ENCODE measurements at places on chromosomes 7 and 10.

GRCh38 chr7:68904630-68905029, 693.6 kb upstream of the AUTS2 start:
- no peak for DNase-seq

- DNase-seq: no peak
Measured at GRCh38 chr7:123961771-123962170, 36.7 kb downstream of the SPAM1 start.

DNA sequence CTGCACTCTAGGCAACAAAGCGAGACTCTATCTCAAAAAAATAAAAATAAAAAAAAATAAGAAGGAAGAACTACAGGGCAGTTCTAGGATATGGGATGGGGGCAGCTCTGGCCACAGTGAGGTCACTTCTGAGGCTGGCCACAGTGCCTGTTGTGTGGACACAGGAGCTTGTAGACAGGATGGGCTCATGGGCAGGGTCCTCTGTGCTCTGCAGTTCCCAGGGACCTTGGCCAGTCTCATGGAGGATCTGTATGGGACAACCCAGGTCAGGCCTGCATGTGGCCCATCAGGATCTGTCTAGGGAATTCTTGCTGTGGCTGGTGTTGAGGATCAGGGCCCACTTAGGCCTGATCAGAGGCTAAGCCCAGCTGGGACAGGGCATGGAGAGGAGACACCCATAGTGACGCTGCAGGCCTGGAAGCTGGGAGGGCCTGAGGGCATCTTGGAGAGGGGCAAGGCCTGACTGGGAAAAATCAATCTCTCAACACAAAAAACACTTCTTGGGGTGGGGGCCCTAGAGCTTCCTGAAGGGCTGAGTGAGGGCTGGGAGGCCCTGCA, 19.4 kb upstream of the PAX2 start:
- DNase-seq: no peak

GRCh38 chr10:102613286-102613685, 31.0 kb upstream of the TRIM8 start:
- DNase-seq: no peak

DNA sequence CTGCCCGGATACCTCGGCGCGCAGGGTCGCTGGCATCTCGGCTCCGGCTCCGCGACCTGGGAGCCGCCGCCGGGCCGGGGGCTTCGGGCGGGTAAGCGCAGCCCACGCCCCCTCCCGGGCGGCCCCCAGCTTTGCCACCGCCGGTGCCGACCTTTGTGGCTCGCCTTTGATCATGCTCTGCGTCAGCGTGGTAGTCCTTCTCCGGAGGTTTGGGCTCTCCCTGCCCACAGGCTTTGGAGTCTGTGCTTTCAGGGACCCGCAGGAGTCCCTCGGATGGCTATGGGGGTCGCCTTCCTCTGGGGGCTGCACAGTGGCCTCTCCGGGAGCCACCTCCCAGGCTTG, 7.3 kb downstream of the ATP6V1F start:
- no peak for DNase-seq

DNA sequence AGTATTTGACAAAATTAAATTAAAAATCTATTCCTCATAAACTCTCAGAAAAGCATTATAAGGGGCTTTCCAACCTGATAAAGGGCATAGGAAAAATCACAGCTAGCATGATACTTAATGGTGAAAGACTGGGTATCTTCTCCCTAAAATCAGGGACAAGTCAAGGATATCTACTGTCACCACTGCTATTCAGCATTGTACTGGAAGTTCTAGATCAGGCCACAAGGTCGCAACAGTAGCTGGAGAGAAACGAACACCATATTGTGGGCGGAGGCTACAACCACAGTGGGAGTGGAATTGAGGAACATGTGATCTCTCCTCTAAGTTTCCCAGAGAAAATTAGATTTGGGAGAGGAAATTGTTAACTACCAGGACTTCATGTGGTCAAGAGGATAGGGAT, 70.0 kb upstream of the NAMPT start:
- no peak for DNase-seq

DNA sequence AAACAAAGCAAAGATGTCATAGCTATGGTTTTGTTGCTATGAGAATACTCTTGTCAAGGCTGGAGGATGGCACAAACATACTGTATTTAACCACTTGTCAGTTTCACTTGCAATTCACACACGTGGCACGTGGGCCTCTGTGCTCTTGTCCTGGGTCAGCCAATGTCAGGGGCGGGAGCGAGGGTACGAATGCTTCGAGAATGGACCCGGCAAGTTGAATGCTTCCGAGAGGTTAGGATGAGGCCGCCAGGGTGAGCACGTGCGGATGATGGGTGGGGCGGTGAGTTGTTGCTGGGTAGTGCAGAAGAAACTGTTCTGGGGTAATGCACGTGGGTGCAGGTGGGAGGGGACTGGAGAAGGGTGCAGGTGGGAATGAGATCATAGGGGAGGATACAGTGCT, 10.4 kb upstream of the OCM2 start:
- DNase-seq: no peak

DNA sequence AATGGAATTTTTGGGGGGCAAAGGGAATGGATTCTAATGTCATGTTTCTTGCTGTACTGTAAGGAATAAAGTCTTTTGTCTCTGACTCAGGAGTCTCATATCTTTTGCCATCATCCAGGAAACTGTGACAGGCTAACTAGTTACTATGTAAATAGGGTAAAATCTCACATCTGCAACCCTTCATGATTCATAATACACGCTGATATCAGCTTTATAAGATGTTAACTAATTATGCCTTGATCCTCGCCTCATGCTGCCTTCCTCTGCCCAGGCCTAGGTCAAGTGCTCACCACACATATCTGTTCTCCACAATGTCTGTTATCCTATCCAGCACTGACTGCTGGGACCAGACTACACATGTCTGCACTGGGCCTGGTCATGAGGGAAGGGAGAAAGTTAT, 81.3 kb upstream of the CXCL12 start:
- DNase-seq: no peak

DNA sequence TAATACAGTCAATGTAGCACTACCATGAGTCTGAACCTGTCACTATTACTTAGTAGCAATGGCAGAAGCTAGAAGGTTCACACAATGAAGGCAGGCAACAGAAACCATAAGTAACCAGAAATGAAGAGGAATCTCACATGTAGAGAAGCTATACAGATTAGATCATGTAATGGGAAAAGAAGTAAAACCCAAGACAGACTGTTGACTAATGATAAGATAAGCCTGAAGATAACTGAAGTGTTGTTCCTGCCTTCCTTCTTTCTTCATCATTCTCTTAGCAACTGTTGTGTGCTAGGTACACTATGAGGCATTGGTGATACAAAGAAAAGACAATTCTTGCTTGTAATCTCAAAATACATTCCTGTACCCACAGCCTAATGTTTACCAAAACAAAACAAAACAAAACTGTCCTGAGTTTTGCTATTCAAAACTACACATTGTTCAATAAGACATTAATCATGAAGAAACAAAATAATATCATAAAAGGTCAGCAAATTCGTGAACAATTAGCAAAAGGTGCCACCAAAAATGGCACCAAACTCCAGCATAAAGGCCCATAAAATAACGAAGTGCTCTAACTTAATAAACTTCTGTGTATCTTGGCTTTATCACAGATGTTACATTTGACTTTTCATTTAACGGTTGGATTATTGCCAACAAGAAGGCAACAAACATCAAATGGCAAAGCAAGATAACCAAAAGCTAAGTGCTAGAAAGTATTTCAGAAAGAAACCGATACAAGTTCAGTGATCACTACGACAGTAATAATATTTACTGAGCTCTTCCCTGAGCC, 27.1 kb downstream of the ZNF800 start:
- no peak for DNase-seq

- DNase-seq: no peak
Measured at GRCh38 chr7:45598886-45599520, 24.8 kb downstream of the ADCY1 start.

GRCh38 chr7:88661921-88662320, 97.6 kb upstream of the ZNF804B start:
- DNase-seq: no peak

GRCh38 chr7:157715071-157715937, 378.5 kb downstream of the DNAJB6 start:
- DNase-seq: no peak

- no peak for DNase-seq
Measured at GRCh38 chr10:44468965-44469364, 84.1 kb upstream of the CXCL12 start.

DNA sequence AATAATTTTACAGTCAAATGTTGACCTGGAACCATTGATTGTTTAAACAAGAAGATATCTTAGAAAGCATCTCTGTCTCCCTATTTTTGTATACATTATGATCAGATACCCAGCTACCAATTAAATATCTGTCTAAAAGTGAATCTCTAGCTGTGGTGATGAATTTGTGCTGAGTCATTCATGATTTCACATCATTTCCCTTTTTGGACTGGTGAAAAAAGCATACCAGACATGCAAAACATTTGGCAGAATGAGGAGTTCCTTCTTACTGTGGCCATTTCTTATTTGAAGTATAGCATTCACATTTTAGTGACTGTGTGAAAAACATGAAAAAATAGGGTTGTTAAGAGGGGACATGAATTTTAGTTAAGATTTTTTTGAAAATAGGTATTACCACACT, 98.0 kb upstream of the GATA3 start:
- DNase-seq: peak; percentile 79

- DNase-seq: peak; percentile 47
Measured at GRCh38 chr7:5424749-5425506, 1.3 kb upstream of the TNRC18 start.

GRCh38 chr10:79477456-79477855, 32.0 kb upstream of the ZCCHC24 start:
- DNase-seq: no peak

DNA sequence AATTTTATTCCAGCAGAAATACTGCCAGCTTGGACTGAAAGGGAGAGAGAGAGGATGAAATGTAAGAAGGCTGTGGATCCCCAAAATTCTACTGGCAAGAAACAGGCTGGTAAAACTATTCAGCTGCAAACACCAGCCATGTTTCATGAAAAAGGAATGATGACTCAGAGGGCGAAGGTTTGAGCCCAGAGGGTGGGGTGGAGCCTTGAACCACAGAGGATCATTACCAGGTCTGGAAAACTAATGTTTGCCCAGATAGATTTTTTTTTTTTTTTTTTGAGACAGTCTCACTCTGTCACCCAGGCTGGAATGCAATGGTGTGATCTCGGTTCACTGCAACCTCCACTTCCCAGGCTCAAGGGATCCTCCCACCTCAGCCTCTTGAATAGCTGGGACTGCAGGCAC, 41.7 kb upstream of the NRF1 start:
- no peak for DNase-seq

DNA sequence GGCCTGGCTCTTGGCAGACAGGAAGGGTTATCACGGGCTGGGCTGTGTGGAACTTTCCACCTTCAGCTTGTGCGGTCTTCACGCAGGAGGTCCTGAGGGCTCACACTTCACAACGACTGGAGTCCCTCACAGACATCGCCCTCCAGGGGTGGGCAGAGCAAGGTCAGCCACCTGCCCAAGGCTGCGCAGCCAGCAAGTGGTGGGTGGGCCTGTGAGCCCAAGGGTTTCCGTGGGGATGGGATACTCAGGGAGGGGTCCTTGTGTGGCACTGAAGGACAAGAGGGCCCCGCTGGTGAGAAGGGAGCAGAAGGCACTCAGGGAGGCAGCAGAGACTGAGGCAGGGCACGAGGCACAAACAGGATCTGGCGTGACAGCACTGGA, 22.0 kb downstream of the PDIA4 start:
- no peak for DNase-seq

GRCh38 chr7:99036546-99037111, 107.3 kb downstream of the SMURF1 start:
- no peak for DNase-seq

DNA sequence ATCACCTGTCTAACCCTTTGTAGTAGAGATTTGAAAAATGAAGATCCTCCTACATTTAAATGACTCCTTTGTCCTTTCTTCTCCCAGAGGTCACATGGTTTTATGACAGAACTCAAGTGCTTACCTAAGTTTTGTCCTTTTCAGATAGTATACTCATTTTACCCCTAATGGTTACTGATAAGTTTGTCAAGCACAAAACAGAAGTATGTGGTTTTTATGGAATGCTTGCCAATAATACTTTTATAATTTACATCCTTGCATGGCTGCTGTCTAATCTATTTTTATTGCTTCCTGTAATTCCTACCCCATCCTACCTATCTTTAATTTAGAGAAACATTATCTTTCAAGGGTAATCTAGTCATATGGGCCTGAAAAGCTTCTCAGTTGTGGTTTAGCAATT, 37.5 kb downstream of the HELLS start:
- DNase-seq: no peak

DNA sequence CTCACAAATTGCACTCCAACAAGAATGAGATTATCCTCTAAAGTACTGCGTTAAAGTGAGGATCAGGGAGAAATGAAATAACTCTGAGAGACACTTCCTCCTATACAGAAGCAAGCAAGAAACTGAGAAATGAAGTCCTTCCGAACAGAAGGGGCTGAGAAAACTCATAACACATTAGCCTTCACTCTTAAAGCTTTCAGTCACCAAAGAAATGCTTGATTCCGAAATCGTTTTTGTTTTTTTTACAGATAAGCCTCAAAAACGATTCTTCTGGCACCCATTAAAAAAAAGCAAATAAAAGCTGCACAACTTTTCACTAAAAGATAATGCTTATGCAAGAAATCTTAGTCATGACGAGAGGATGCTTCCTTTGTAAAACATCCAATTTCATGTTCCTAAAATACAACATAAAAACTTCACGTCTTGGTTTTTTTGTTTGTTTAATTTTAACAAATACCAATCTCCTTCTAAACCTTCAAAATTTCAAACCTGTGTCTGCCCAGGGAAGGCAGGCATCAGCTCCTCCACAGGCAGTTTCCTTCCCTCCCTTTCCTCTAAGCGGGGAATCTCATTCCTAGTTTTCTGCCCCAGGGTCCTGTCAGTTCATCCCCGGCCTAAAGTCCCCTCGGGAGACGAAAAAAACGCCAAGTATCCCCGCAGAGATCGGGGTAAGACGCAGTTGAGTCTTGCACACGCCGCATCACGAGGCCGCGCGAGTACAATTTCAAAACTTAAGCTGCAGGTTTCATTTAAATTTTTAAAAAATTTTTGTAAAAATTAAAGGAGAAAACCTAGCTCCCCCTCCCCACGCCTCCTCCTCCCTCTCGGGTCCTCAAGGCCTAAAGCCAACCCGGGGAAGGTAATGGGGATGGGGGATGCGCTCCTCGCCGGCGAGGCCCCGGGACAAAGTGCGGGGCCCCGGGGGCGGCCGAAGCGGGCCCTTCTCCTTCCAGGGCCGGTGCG, 1.1 kb downstream of the BAZ1B start:
- peak; percentile 18 for DNase-seq

- DNase-seq: no peak
Measured at GRCh38 chr7:107850643-107851042, 40.3 kb upstream of the DLD start.

DNA sequence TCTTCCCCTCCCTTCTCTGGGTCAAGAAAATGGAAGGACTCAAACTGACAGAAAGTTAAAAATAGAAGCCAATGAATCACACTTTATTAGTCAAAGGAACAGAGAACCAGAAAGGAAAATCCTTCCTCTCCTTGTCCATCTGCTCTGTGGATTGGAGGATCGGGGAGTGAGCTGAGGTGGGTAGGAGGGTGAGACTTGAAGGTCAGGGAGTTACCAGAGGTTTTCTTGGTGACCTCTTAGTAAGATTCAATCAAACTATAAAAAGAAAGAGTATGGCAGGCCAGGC, 12.2 kb downstream of the TLX1 start:
- no peak for DNase-seq

- no peak for DNase-seq
Measured at GRCh38 chr7:2157473-2158279, 75.1 kb downstream of the MAD1L1 start.

- no peak for DNase-seq
Measured at GRCh38 chr7:51647931-51648351, 331.3 kb upstream of the COBL start.

Measured in common myeloid progenitor, CD34-positive (primary cell).